ENCODE measurements at places on chromosomes 2 and 18. TPM values are rescaled to one million over a fixed set of nuclear protein-coding genes. Genes with fewer than 3 reads are reported as not detected.

- H3K27ac ChIP-seq: no peak overlapping the region
- no peak overlapping the region for H3K4me3 ChIP-seq
- no peaks in the 10 kb centered on the region for H3K27me3 ChIP-seq
- H3K36me3 ChIP-seq: no peaks in the 10 kb centered on the region
- no peaks in the 10 kb centered on the region for H3K4me1 ChIP-seq
These were observed 196.2 kb downstream of the ZNF385B start for GRCh38 chr2:179664972-179665812.

- no peak overlapping the region for H3K4me3 ChIP-seq
- no peaks in the 10 kb centered on the region for H3K36me3 ChIP-seq
- no peaks in the 10 kb centered on the region for H3K27me3 ChIP-seq
- H3K4me1 ChIP-seq: peaks cover 18% of the 10 kb centered on the region
These were observed 212.7 kb downstream of the KCNE4 start for GRCh38 chr2:223264541-223265193.

DNA sequence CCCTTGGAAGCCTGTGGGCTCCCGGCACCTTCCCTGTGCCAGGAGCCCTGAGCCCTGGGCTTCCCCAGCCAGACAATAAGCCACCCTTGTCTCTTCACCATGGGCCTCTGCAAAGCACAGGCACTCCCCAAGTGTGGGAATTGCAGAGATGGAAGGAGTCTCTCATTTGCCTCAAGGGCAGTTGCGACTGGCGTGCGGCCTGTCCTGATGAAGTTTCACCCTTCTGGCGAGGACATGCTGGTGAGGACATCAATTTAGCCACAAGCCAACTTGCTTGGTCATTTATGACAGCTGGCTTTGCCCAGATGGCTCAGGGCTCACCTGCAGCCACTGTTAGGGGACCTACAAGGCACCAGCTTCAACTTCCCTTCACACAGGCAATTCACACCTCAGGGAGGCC is 180.2 kb downstream of the ANAPC1 start:
- H3K4me1 ChIP-seq: peaks cover 58% of the 10 kb centered on the region
- no peak overlapping the region for H3K4me3 ChIP-seq
- DNase-seq: no peak
- no peaks in the 10 kb centered on the region for H3K27me3 ChIP-seq
- no peak overlapping the region for H3K27ac ChIP-seq

GRCh38 chr2:213065583-213066442 is 85.6 kb downstream of the IKZF2 start:
- DNase-seq: no peak
- no peak overlapping the region for H3K27ac ChIP-seq
- H3K4me3 ChIP-seq: no peak overlapping the region
- no peaks in the 10 kb centered on the region for H3K36me3 ChIP-seq

- H3K27me3 ChIP-seq: peaks cover 22% of the 10 kb centered on the region
- no peak overlapping the region for H3K4me3 ChIP-seq
- no peak for DNase-seq
- no peaks in the 10 kb centered on the region for H3K4me1 ChIP-seq
These were observed 59.5 kb downstream of the MERTK start for GRCh38 chr2:111957872-111958354.

DNA sequence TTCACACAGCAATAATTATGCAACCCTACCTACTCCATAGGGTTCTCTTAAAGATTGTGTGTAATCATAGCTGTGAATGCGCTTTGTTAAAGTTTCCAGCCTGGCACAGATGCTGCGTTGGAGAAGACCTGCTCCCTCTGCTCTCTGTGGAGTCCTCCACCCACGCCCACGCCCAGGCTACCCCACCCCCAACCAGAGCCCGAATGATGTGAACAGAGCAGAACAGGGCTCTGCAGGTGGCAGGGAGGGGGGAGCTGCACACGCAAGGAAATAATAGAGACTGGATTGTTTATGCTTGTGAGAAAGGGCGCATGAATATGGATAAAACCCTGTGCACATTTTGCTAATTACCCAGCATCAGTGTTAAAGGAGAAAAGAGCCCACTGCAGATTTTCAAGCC is 447.5 kb downstream of the BCL11A start:
- no peak overlapping the region for H3K27ac ChIP-seq
- no peaks in the 10 kb centered on the region for H3K4me1 ChIP-seq
- H3K36me3 ChIP-seq: no peaks in the 10 kb centered on the region

GRCh38 chr18:51196118-51196810 is 1.2 kb downstream of the MEX3C start:
- no peaks in the 10 kb centered on the region for H3K36me3 ChIP-seq
- no peak for DNase-seq
- H3K4me1 ChIP-seq: peaks cover 40% of the 10 kb centered on the region

DNA sequence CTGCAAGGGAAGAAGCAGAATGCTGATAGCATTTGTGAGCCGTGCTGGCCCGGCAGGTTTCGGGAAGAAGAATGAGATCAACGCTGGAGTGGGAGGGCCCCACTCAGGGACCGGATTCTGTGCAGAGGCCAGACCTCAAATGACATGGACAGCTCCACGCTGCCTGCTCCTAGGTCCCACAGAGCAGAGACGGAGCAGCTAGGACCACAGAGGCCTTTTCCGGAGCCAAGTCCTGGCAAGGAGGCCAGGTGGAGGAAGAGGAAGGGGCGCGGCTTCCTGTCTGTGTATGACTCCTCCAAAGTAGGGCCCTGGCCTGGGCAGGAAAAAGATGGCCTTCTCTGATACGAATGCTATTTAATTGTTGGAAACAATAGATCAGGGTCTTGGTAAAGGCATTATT is 139.9 kb downstream of the LRRC30 start:
- H3K27ac ChIP-seq: no peak overlapping the region
- no peaks in the 10 kb centered on the region for H3K27me3 ChIP-seq
- no peaks in the 10 kb centered on the region for H3K4me1 ChIP-seq
- no peak for DNase-seq

DNA sequence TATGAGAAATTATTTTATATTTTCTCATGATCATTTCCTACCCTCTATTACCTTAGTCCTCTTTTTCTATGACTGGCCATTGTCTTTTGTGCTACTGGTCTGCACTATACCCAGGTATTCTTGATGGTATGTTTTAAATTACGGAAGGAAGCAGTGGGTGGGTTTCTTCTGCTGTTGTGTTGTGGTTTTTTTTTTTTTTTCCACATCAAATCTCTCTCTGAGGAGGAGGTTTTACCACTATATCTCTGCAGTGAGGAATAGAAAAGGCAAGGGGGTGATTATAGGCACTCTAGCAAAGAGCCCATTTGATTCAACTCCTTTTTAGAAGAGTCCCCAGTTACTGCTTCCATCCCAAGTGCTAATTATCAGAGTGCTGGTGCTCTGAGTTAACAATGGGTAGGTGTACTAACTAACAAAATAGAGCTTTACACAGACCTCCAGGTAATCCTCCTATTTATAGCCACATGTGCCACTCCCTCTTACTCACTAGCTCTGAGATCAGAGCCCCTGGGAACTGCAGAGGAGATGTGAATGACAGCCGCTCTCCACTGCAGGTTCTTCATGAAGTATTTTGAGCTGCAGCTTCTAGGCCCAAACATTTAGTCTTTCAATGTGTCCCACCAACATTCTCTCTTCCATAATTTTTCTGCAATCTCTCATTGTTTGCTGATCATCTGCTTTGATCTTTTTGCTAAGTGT is 301.6 kb upstream of the GULP1 start:
- no peak for DNase-seq
- peaks cover 31% of the 10 kb centered on the region for H3K4me1 ChIP-seq
- no peak overlapping the region for H3K4me3 ChIP-seq
- no peak overlapping the region for H3K27ac ChIP-seq
- no peaks in the 10 kb centered on the region for H3K27me3 ChIP-seq

Gene PROC
- total RNA-seq: 2.5 TPM

DNA sequence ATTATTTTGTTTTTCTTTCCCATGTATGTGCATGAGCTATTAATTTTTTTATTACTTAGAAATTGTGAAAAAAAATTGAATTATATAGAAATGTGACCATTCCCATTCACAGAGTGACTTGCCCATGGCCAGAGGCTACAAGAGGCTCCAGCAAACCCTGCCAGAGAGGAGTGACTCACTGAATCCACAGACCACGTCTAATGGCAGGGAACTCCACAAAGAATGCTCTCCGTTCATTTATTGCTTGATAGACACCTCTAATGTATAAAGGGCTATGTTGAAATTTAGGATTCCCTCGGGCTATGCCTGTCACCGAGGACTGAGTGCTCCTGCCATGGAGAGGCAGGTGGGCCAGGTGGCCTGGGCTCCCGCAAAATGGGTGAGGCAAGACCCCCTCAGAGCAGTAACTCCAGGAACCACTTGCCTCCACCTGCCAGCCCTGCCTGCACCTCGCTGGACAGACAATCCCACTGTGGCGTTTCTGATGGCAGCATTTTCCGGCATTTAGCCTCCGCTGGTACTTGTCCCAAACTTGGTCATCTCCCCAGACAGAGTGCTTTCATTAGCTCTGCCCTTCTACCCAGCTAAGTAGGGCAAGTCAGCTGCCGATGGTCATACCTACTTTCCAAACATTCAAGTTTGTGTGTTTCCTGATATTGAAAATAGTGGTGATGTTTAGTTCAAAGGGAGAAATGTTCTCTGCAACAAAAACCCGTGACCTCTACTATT is 200.3 kb downstream of the PRKCE start:
- no peaks in the 10 kb centered on the region for H3K27me3 ChIP-seq
- H3K4me1 ChIP-seq: peaks cover 47% of the 10 kb centered on the region
- no peak overlapping the region for H3K4me3 ChIP-seq

- peak overlapping the region; percentile 66 for H3K4me3 ChIP-seq
- no peak for DNase-seq
- H3K27me3 ChIP-seq: peaks cover 21% of the 10 kb centered on the region
- no peak overlapping the region for H3K27ac ChIP-seq
- no peaks in the 10 kb centered on the region for H3K36me3 ChIP-seq
These were observed 302.0 kb downstream of the NCKAP5 start for GRCh38 chr2:133266041-133266925.

DNA sequence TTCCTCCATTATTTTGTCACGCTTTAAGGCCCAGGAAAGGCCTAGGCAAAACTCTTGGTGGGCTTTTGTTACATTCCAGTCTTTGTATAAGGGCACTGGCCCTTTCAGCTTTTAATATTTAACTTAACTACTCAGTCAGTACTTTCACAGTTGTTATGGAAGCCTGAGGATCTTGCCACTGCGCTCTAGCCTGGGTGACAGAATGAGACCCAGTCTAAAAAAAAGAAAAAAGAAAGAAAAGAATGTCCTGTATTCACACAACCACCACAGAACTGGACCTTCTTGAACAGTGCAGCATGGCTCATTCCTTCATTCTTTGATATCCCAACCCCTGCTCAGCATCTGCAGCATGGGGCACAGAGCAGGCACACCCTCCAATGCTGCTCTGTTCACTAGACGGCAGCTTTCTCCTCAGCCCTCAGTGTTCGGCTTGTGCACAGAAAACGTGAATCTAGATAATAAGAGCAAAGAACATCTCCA is 93.4 kb upstream of the MSH2 start:
- no peak for DNase-seq
- H3K36me3 ChIP-seq: no peaks in the 10 kb centered on the region
- no peak overlapping the region for H3K4me3 ChIP-seq
- H3K4me1 ChIP-seq: peaks cover 33% of the 10 kb centered on the region

- DNase-seq: no peak
- no peaks in the 10 kb centered on the region for H3K36me3 ChIP-seq
- H3K27me3 ChIP-seq: peaks cover 35% of the 10 kb centered on the region
- H3K27ac ChIP-seq: no peak overlapping the region
These were observed 4.8 kb downstream of the PRKAG3 start for GRCh38 chr2:218826791-218827190.

DNA sequence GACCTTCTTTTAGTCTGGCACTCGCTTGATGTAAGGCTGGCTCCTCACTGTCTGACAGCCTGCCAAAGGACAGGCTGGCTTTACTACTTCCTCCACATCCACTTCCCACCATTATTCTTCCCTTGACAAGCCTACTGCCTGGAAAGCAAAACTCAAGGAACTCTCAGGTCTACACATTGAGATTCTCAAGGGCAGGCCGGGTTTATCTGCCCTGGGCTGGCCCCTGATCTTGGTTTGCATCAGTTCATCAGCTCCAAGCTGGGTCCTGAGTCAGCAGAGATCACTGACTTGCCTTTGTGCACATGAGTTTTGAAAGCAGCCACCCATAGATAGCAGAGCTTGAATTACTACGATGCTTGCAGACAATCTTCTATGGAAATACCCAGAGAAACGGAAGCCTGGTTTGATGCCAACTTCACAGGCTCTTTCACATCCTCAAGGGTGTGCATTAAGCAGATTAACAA is 53.9 kb downstream of the KCTD18 start:
- H3K4me3 ChIP-seq: no peak overlapping the region
- H3K27ac ChIP-seq: no peak overlapping the region
- H3K4me1 ChIP-seq: no peaks in the 10 kb centered on the region

Gene ABHD1
- total RNA-seq: not detected

GRCh38 chr2:207939342-207940108 is 85.8 kb downstream of the PLEKHM3 start:
- no peaks in the 10 kb centered on the region for H3K27me3 ChIP-seq
- DNase-seq: no peak
- H3K4me3 ChIP-seq: no peak overlapping the region
- H3K27ac ChIP-seq: no peak overlapping the region
- H3K36me3 ChIP-seq: peaks cover 4% of the 10 kb centered on the region

Gene SIGLEC15
- 0.37 TPM for total RNA-seq

Gene TUBA3E
- total RNA-seq: not detected

Gene SLC9A4
- total RNA-seq: not detected

GRCh38 chr18:58768293-58768974 is 96.2 kb upstream of the ZNF532 start:
- no peaks in the 10 kb centered on the region for H3K36me3 ChIP-seq
- peaks cover 9% of the 10 kb centered on the region for H3K4me1 ChIP-seq
- H3K27me3 ChIP-seq: peaks cover 28% of the 10 kb centered on the region
- no peak overlapping the region for H3K27ac ChIP-seq
- H3K4me3 ChIP-seq: peak overlapping the region; percentile 75

Gene RESP18
- total RNA-seq: not detected

GRCh38 chr2:181464966-181465365 is 7.8 kb downstream of the ITGA4 start:
- H3K4me3 ChIP-seq: no peak overlapping the region
- peaks cover under 1% of the 10 kb centered on the region for H3K4me1 ChIP-seq
- DNase-seq: no peak

Gene IMPACT
- 58.3 TPM for total RNA-seq

DNA sequence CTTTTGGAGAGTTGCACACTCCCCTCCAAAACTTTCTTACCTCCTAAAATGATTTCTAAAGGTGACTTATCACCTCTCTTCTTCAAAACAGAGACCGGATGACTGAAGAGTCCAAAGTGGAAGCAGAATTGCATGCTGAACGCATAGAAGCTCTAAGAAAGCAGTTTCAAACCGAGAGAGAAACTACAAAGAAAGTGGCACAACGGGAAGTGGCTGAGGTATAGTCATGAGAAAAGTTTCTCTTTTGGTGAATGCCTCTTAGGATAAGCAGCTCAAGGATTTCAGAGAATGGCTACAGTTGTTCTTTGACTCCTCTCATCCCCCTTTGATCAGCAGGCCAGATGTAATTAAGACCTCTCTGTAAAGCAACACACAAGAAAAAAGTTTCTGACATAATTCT is 73.6 kb downstream of the GTF3C3 start:
- H3K4me1 ChIP-seq: no peaks in the 10 kb centered on the region
- DNase-seq: no peak
- H3K27ac ChIP-seq: no peak overlapping the region
- no peak overlapping the region for H3K4me3 ChIP-seq
- H3K36me3 ChIP-seq: peaks cover 8% of the 10 kb centered on the region
